ENCODE measurements at places on chromosomes 2 and 18.

DNA sequence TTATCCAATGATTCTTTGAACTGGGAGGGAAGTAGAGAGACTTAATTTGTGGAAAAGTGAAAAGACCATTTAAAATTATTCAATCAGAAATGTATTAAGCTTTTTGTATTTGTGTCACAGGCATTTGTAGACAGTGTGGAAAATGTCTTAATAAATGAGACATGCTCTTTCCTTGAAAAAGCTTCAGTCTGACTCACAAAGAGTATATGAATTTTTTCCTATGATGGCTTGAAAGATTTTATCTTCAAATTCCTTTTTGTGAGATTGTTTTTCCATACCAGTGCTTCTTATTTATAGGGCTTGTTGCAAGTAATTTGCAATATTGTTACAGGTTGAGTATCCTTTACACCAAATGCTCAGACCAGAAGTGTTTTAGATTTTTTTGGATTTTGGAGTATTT is 39.5 kb downstream of the STON1 start:
- no peak for DNase-seq

DNA sequence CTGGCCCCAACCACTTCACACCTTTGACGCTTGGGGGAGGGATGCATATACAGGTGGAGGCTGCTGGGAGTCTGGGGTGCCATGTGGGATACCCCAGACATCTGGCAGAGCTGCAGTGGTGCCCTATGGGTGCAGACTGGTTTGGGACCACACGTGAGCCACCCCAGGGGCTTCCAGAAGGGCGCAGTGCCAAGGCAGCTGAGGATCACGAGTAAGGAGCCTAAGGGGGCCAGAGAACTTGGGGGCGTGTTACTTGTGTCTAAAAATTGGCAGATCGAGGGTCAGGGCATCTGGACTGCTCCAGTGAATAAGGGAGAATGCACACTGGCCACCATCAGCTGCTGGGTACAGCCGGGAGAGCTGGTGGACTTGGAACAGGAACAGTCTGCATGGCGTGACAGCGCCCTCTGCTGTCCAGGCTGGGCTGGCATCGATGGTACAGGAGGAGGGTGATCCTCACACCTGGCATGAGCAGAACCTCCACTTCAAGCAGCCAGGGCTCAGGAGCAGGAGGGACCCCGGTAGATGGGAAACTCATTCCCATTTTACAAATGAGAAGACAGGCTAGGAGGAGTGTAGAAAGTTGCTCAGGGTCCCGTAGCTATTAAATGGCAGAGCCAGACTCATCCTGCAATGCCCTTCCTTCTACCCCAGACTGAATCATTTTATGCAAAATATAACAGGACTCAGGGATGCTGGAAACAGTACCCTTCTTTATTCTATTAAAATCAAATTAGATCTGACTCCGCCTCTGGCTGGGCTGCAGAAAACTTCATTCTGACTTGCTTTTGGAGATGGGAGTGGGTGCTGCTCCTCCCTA is 60.4 kb downstream of the ATOH8 start:
- peak; percentile 64 for DNase-seq

DNA sequence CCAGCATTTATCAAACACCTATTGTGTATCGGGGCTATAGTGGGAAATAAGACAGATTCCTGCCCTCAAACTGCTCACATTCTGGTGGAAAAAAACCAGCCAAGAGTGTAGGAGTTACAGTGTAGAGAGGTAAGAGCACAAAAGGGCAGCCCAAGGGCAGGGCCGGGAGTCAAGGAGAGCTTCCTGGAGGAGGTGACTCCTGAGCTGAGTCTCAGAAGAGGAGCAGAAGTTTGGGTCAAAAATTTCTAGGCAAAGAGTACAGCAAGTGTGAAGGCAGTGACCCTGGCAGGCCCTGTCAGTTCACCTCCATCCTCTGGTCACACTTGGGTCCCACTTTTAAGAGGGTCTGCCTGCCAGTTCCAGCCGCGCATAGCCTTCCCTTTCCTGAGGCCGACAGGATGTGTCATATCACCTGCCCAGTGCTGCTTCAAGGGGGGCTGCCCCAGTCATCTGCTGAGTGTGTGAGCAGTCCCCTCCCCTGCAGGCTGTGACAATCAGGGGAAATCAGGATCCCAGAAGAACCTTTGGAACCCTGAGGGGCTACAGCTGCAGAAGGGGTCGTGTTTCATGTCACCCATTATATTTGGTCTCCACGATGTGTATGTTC is 118.4 kb downstream of the GLI2 start:
- no peak for DNase-seq

DNA sequence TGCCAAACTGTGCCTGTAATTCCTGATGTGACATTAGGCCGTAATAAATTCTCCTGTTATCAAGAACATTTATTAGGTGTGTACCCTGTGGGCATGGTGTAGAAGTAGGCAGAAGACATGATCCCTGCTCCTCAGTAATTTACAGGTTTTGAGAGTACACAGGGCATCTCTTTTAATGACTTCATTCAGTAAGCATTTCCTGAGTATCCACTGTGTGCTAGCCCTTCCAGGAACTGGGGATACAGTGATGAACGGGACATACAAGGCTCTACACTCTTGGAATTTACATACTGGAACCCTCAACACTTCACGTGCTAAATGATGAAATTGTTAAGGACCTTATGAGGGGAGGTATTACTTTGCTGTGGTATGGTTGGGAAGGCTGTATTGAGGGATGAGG is 30.2 kb downstream of the DIS3L2 start:
- DNase-seq, result no peak

GRCh38 chr2:165008730-165009315 is 53.5 kb upstream of the SLC38A11 start:
- no peak for DNase-seq

GRCh38 chr2:161044921-161045320 is 115.3 kb upstream of the TANK start:
- no peak for DNase-seq

DNA sequence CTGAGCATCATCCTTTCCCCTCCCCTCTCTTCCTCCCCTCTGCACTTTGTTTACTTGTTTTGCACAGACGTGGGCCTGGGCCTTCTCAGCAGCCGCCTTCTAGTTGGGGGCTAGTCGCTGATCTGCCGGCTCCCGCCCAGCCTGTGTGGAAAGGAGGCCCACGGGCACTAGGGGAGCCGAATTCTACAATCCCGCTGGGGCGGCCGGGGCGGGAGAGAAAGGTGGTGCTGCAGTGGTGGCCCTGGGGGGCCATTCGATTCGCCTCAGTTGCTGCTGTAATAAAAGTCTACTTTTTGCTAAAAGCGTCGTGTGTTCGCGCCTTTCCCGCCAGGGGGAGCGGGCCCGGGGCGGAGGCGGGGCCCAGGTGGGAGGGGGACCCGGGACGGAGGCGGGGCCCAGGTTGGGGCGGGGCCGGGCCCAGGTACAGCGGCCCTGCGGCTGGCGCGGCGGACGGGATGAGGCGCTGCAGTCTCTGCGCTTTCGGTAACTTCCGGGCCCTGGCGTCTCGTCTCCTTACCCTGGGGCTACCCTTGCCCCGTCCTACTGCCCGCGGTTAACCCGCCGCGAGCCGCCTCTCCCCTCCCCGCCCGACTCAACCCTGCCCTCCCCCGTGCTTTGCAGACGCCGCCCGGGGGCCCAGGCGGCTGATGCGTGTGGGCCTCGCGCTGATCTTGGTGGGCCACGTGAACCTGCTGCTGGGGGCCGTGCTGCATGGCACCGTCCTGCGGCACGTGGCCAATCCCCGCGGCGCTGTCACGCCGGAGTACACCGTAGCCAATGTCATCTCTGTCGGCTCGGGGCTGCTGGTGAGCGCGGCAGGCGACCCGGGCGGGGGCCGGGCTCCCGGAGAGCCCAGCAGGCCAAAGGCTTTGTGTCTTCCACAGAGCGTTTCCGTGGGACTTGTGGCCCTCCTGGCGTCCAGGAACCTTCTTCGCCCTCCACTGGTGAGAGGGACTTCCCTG is at the start of gene KRTCAP3:
TSS of gene KRTCAP3 (plus strand) at position 424 of the 962 bp plus-strand sequence. CDS start at position 456, 32 bp downstream.
- no peak for DNase-seq

DNA sequence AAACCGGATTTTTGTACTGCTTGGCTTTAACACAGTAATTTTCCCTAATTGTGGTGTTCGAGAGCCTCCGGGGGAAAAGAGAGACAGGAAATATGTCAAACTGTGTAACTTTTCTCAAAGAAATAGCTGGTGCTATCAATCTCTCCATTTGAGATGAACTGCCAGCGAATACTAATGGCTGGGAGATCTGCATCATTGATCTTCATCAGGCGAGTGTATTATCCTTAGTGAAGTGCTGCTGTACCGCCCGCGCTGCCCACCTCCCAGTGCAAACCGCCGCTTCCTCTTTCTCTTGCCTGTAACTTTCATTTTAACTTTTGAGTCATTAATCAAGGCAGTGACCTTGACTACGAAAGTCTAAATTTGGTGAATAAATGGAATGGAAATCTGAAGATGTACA is 246.1 kb upstream of the ST6GAL2 start:
- DNase-seq, result no peak

DNA sequence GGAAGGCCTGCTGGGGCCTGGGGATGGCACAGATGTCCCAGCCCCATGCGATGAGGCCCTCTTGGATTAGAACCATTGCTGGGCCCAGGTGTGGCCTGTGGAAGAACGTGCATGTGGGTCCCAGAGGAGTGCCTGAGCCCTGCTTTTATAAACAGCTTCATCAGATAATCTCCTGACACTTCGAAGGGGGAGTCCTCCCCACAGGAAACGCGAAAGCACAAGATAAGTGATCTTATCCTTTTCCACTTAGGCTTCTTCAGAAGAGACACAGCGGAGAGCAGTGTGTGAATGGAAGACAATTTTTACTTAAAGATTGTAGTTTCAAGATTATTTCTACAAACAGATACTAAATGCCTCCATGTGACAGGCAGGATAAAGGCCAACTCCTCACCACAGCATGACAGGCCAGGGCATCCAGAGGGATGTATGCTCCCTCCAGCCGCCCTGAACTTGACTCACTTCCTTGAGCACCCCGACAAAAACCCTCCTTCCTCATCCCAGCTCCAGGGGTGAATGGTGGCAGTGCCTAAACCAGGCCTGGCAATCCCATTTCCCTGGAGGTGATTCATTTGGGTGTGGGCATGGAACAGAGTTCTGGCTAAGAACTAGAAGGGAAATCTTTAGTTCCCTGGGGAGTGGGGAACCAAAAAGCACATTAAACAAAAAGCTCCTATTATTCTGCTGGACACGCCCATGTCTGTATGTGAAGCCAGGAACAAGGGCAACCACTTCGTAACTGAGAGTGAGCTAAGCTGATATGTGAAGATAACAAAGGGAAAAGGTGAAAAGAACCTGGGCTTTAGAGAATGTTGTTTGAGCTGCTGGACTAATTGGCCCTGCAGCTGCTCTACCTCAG is 56.2 kb upstream of the TMEM163 start:
- DNase-seq, result no peak

- DNase-seq, result no peak
These were observed 59.6 kb downstream of the FEZ2 start for GRCh38 chr2:36538335-36538734.

- DNase-seq, result no peak
These were observed 16.6 kb downstream of the MAP4K4 start for GRCh38 chr2:101714118-101714517.

DNA sequence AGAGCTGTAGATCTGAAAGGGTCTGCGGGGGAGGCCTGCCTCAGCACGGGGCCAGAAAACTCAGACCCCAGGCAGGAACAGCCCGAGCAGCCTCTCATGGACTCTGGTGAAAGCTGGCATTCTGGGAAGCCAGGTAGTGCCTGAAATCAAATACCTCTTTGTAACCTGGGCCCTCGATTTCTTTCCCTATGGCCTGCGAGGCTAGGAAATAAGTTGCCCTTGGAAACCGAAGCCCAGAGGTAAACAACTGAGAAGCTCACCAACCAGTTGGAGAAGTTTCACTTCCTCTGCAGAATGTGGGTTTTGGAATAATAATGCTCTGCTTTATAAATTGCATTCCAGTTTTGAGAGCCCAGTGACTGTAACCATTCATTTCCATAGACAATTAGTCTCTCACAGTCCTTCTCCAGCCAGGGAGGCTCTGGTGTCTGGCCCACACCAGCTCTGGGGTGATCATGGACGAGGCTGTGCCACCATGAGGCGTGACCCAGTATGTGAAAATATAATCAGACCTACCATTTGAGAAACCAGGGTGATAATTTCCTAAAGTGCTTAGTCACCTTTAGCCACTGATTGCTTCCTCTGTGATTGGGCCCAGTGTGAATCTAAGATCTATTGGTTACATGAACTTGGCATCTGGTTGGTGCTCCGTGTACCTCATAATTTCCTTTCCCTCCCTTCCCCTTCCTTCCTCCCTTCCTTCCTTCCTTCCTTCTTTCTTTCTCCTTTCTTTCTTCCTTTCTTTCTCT is 133.1 kb upstream of the PELI1 start:
- DNase-seq, result no peak

DNA sequence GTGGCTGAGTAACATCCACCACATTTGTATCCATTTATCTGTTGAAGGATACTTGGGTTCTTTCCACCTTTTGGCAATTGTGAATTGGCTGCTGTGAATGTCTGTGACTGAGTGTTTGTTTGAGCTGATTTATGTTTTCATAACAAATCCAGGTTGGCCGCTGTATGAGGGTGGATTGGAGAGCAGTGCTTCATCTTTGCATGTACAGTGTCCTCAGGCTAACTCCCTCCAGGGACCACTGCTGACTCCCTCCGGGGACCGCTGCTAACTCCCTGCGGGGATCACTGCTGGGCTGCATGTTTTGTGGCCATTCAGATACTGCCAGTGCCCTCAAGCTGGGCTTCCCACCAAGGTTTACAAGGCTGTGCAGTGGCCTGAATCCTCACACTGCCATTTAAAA is 10.2 kb downstream of the BOK start:
- no peak for DNase-seq

DNA sequence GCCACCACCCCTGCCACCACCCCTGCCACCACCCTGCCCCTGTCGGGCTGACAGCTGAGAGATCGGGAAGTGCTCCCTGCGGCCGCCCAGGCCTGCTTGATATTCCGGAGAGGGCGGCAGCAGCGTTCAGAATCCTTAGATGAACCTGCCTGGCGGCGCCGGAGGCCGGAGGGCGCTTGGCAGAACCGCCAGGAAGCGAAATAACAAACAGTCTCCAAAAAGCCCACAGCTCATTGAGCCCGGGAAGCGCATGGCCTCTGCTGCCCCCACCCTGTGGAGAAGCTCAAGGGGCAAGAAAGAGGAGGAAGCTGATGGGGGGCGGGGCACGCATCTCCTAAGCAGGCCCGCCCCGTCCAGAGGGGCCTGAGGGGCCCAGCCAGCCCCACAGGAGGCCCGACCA is 92.2 kb upstream of the MBOAT2 start:
- DNase-seq, result no peak

GRCh38 chr2:237931205-237931721 is 35.6 kb upstream of the UBE2F start:
- DNase-seq, result no peak

GRCh38 chr18:58670404-58671110 is 708 bp upstream of the MALT1 start:
- no peak for DNase-seq

DNA sequence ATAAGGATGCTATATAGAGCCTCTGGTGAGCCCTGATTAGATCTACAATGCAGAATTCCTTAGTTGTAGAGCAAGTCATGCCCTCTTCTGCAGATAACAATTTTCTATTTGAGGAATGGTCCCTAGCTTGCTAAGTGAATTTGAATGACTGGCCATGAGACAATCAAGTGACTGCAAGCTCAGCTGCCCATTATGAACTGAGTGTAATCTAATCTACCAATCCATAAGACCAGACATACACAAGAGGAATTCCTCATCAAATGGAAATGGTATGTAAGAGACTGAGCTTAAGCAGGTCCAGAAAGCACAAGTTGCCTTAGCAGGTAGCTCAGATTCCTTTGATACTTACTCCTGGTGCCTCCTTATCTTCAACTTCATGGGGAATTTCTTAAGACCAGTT is 4.8 kb upstream of the ANKRD44 start:
- DNase-seq, result no peak

GRCh38 chr2:72938455-72938854 is 21.1 kb downstream of the EMX1 start:
- no peak for DNase-seq

All from stimulated activated CD8-positive, alpha-beta memory T cell treated with anti-CD3 and anti-CD28 coated beads, Interleukin-4, amount 100 ng/mL, for 1 hour (primary cell).